ENCODE measurements at places on chromosomes 3 and 15.

- no peak for DNase-seq
Measured at GRCh38 chr15:29115093-29115991, 154.3 kb downstream of the NSMCE3 start.

- no peak for DNase-seq
Measured at GRCh38 chr3:8509961-8510360, 8.3 kb downstream of the LMCD1 start.

- no peak for DNase-seq
Measured at GRCh38 chr3:186385856-186386602, 24.0 kb upstream of the DGKG start.

- DNase-seq, result peak; percentile 60
Measured at GRCh38 chr3:149965278-149965677, 5.4 kb downstream of the PFN2 start.

GRCh38 chr3:52146189-52146588 is 8.0 kb downstream of the POC1A start:
- DNase-seq, result no peak

GRCh38 chr3:193621127-193621526 is 28.1 kb downstream of the OPA1 start:
- DNase-seq, result no peak

- no peak for DNase-seq
Measured at GRCh38 chr15:88938802-88939485, 25.8 kb upstream of the MFGE8 start.

DNA sequence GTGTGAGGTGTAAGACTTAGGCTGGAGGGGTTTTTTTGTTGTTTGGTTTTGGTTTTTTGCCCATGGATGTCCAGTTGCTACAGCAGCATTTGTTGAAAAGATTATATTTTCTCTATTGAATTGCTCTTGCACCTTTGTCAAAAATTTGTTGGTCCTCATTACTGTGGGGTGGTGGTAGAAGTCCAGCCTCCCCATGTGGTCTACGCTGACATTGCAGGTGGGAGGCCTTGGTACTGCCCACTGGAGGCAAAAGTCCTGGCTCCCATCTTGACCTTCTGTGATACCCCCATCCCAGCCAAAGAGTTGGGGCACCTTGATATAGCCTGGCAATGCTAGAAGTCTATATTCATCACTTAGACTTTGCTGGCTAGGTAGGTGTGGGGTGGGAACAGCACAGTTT is 5.4 kb upstream of the RAB6B start:
- no peak for DNase-seq

- DNase-seq, result no peak
Measured at GRCh38 chr3:49639551-49639950, 34.6 kb upstream of the APEH start.

- peak; percentile 5 for DNase-seq
Measured at GRCh38 chr15:56816781-56817180, 83.5 kb upstream of the ZNF280D start.

DNA sequence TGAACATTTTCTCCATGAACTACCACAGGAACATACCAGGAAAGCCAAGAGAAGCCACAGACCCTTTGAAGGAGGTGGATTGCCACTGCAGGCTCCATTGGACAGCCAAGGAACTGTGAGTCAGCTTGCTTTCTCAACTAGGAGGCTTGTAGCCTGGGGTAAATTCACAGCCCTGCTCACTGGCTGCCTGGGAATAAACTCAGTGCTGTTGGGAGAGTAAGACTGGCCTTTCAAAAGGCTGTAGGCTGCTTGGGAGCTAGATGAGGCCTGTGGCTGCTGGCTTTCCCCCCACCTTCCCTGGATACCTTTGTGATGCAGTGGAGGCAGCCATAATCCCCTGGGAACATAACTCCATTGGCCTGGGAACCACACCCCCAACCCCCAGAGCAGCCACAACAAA is 223.5 kb upstream of the RBMS3 start:
- DNase-seq, result no peak

DNA sequence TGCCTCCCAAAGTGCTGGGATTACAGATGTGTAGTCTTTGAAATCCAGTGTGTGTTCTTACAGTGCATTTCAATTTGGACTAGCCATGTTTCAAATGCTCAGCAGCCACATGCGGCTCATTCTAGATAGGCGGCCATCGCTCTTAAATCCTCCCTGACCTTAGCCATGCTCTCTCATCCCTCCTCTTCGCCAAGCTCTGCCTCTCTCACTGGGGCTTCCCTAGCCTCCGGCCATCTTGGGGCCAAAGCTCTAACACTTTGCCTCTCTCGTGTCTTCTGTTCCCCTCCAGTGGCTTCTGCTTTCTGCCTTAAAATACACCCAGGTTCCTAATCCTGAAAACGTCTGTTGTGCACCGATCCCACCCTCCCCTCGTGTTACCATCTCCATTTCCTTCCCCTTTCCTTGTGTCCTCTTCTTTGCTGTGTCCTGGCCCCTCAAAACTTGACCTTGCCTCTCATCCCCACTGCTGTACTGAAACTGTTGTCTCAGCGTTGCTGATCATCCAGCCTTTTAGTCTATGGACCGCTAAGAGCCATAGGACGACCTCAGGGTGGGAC is 1.4 kb upstream of the GHRL start:
- DNase-seq, result no peak

- peak; percentile 78 for DNase-seq
Measured at GRCh38 chr15:101115786-101116680, 135.8 kb downstream of the CHSY1 start.

DNA sequence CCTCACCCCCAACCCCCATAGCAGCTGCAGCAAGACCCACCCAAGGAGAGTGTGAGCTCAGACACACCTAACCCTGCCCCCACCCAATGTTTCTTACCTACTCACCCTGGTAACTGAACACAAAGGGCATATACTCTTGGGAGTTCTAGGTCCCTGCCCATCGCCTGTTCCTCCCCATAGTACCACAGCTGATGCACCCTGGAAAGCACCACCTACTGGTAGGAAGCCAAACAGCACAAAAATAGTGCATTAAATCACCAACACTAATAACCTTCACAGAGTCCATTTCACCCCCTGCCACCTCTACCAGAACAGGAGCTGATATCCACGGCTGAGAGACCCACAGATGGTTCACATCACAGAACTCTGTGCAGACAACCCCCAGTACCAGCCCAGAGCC is 245.2 kb downstream of the EFHB start:
- no peak for DNase-seq

DNA sequence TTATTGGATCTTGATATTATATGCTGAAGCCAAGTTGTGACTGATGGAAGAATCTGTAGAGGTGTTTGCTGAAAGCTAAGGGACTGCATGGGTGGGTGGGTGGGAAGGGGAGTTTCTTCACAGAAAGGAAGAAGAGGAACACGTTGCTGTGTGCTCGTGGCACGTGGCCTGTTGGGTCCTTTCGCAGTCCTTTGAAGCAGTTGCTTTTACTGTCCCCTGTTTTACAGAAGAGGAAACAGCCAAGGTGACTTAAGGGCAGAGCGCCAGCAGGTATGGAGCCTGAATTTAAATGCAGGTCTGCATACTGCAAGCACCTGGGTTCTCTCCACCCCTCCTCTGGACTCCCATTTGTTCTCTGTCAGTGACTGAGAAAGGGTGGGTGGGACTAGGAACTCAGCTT is 59.4 kb upstream of the PRR23C start:
- no peak for DNase-seq

GRCh38 chr15:65916664-65917406 is 47.5 kb downstream of the RAB11A start:
- peak; percentile 60 for DNase-seq

- DNase-seq, result no peak
Measured at GRCh38 chr3:65964838-65965237, 73.9 kb downstream of the MAGI1 start.

GRCh38 chr3:79351699-79352098 is 416.1 kb downstream of the ROBO1 start:
- no peak for DNase-seq

DNA sequence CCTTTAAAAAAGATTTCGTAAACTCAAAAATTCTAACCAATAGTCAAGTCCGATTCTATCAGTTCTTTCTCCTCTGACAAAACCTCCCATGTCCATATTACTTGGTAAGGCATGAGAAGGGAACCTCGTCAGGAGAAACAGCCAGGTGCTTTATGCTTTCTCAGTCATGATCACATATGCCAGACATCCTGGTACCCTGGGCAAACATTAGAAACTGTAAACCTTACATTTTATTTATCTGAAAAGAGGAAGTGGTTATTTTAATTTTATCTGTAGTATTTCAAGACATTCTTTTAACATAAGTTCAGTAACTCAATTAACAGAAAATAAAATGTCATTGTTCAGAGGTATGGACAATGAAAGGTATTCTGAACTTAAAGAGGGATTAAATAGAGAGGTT is 474.8 kb upstream of the GBE1 start:
- no peak for DNase-seq

DNA sequence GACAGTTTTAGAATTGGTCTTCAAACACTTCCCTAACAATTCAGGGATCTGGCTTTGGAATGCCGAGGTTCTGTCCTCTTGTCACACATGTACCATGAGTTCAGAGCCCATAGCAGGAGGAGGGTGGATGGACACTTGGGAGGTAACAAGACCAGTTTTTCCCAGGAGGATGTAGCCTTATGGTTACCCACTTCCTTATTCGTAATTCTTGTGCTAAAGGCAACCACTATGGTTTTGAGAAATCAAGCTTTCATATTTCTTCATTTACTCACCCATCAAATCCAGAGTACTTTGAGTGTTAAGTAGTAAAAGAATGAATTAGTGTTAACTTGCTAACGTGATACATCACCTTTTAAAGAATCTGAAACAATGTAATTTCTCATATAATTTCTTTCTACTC is 479.6 kb upstream of the ALCAM start:
- DNase-seq, result no peak

DNA sequence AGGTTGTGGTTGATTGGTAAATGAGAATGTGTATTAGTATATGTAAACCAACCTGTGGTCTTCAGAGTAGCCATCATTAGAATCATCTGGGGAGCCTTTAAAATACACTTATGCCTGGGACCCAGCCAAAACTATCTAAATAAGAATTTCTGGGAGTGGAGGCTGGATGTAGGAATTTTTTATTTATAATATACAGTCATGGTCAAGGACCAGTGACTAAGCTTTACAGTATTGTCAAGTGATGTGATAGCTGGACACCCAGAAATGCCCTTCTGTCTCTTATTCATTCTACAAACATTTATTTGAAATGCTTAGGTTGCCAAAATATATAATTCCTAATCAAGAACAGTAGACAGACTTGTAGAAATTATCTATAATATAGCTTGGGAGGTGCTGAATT is 132.2 kb downstream of the MBNL1 start:
- DNase-seq, result peak; percentile 28

DNA sequence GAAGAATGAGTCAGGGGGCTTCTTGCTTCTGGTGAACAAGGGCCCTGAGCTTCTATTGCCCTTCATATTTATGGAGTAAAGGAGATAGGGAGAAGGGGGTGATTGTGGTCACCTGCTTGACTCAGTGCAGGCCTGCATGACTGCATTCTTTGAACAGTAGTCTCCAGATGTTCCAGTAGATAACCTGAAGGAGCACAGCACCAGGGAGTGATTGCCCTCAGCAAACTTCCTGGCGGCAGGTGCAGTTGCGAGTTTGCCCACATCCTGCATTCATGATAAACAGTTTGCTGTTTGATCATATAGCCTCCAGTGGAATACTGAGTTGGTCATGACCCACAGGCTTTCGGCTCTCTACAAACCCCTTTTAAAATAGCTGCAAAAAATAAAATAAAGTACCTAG is 1632.7 kb downstream of the OTOL1 start:
- DNase-seq, result no peak

GRCh38 chr15:26521691-26522198 is 251.1 kb downstream of the GABRB3 start:
- DNase-seq, result no peak

GRCh38 chr3:48406443-48407431 is 23.1 kb downstream of the PLXNB1 start:
- DNase-seq, result no peak

- DNase-seq, result no peak
Measured at GRCh38 chr15:39946862-39947261, 12.9 kb downstream of the EIF2AK4 start.

GRCh38 chr3:157999246-157999645 is 107.0 kb downstream of the SHOX2 start:
- no peak for DNase-seq

DNA sequence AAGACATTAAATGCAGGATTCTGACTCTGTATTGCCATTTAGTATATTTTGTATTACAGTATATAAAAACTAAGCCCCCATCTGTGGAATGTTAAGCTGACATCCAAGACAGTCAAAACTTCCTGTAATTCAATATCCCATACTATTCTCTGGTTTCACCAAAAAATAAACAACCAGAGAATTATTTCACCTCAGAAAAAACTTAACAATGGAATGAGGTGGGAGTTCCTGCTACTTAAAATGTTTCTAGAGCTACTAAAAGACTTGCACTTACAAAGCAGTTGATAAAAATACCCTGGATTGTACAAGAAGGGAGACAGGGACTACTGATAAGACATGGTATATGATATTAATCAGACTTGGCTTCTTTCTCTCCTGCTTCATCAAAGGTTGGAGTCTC is 8.3 kb downstream of the ARL13B start:
- no peak for DNase-seq

DNA sequence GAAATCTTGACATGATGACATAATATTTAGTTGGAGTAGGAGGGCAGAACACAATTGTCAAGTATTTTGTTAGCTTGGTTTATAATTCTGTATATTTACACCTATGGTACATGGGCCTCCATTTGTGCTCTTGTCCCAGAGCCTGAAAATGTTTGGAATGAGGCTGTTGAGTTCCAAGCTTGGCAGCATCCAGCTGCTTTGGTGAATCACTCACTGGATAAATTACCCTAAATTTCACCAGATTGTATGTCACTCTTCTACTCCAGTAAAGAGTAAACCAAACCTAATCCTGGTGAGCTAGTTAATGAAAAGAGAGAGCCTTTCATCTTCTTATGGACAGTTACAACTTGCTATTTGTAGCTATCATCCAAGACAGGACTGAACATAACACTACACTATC is 928.7 kb downstream of the DIPK2A start:
- DNase-seq, result no peak

GRCh38 chr3:129827765-129828164 is 65.7 kb downstream of the TMCC1 start:
- DNase-seq, result peak; percentile 74

GRCh38 chr15:74635228-74635627 is 19.6 kb downstream of the CLK3 start:
- peak; percentile 81 for DNase-seq

GRCh38 chr3:62874711-62875557 is at the start of gene CADPS:
Gene CADPS, minus strand, starts transcription at chr3:62875416. Its CDS starts 387 bp downstream, at chr3:62875029.
- DNase-seq, result no peak

DNA sequence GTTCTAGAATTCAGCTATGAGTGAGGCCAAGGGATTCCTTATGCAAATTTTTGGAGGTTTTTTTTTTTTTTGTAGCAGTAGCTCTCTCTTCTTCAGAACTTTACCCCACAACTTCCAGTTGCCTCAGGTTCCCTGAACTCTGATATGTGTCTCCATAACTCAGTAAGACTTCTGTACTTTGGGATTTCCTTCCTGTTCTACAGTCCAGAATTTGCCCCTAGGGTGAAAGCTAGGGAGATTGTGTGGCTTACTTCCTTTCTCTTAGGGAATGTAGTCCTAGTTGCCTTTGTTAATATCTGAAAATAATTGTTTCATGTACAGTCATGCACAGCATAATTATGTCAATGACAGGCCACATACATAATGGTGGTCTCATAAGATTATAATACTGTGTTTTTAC is 30.8 kb downstream of the LRRC28 start:
- DNase-seq, result peak; percentile 18

Data from suppressor macrophage treated with lipopolysaccharide for 1 hour (primary cell).